ENCODE measurements at places on chromosomes 11 and 22.

GRCh38 chr11:70242885-70243284 lies 27.6 kb upstream of the PPFIA1 start:
- DNase-seq = no peak

DNA sequence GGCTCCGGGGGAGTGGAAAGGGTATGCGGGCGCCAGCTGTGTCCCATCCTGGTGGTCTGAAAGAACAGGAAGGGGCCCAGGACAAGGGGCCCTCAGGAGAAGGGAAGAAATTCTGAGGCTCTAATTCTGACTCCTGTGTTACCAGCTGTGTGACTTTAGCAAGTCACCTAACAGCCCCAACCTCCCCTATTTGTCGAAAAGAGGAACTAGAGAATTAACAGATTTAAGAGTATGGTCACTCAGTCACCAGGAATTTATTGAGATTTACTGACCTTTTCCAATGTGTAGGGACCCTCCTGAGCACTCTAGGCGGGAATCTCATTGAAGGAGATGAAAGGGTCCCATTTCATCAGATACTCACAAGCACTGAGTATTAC lies 14.6 kb downstream of the RPS6KA4 start:
- DNase-seq = no peak

DNA sequence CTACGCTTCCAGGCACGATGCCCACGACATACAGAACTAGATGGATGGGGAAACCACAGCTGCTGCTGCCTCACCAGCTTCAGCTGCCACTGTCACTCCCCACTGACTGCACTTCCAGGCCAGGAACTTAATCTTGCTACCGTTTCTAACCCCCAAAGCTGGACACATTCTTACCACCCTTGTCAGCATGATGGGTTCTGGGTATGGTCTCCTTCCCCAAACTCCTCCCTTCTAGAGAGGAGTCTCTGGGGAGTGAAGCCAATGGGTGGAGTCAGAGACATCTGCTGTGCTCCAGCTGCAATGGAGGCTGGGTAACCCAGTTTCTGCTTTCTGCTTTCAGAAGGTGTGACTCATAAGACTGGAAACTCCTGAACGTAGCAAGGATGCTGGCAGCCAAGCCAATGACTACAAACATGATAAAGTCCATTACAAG lies 87.0 kb upstream of the THY1 start:
- no peak for DNase-seq

DNA sequence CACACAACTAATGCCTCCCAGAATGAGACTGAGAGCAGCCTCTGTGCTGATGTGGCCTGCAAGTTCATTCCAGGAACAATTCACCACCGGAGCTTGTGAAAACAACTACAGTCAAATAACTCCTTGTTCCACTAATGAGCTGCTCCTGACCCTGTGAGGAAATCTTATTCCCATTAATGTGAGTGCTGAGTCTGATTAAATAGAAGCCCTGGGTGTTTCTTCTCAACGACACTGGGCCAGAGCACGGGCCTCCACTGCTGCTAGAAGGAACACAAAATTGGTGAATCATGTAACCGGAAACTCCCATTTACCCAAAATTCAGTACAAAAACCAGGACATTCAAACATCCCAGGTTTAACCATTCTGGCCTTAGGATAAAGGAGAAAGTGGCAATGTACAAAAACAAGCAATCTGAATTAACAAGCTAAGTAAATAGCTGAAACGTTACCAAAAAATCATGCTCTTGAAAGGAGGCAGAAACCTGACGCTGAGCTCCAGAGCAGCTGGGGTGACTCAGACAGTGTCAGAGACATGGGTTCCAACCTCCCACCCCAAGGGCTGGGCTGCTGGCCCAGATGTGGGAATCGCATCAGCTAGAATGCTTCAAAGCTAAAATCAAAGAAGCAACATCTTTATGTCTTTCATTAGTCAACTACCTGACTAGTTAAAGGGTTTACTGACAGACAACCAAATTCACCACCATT lies 26.7 kb downstream of the SERGEF start:
- no peak for DNase-seq

GRCh38 chr11:65646958-65647701 lies 9.2 kb downstream of the SIPA1 start:
- DNase-seq = no peak

GRCh38 chr11:13449522-13449921 lies 13.5 kb downstream of the BTBD10 start:
- no peak for DNase-seq

- DNase-seq = no peak
Observed at GRCh38 chr11:125132596-125132995, 21.2 kb upstream of the TMEM218 start.

DNA sequence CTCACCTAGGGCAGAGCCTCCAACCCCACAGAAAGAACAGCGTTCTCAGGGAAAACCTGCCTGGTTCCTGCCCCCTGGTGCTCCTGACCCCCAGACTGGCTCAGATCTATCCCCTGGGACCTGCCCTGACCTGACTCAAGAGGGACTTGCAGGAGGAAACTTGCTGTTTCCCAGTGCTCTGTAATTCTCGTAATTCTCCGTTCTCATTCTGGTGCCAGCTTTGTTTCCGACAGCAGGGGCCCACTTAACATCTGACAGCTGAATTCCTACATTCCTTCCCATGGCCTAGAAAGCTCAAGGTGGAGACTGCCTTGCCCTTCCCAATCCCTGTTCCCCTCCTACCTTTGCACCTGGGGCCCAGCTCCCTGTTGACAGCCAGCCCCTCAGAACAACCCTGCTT lies 12.5 kb upstream of the CSF2RB start:
- no peak for DNase-seq

GRCh38 chr11:132456751-132457328 lies 1075.5 kb downstream of the OPCML start:
- no peak for DNase-seq

GRCh38 chr11:45580399-45580798 lies 85.0 kb downstream of the CHST1 start:
- no peak for DNase-seq

Measured in stimulated activated CD4-positive, alpha-beta T cell treated with anti-CD3 and anti-CD28 coated beads, Interleukin-1b, Interleukin-23, amount 100 ng/mL, for 24 hours (primary cell).